ENCODE measurements at places on chromosomes 7 and 10. TPM values are rescaled to one million over a fixed set of nuclear protein-coding genes. Genes with fewer than 3 reads are reported as not detected.
A peak's percentile ranks its signal among the peaks of the same experiment; 100 is the strongest.

DNA sequence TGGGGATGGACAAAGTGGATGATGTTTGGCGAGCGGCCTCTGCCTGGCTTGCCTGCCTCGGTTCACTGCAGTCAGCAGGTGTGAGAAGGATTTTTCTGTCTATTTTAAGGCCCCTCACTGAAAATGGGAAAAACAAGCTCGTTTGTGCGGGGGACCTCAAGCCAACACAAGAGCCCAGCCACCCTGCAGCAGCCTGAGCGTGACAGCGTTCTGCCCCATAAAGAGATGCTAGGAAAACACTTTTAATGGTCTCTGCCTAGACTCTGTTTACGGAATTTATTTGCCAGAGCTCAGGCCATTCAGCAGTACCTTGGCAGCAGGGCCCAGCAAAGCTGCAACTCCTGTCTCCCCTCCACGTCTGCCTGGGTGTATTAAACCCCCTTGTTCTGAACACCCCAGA lies 131.7 kb downstream of the GRK5 start:
- H3K27me3 ChIP-seq = no peaks in the 10 kb centered on the region
- H3K27ac ChIP-seq = no peak overlapping the region
- no peak overlapping the region for H3K4me3 ChIP-seq
- peaks cover 48% of the 10 kb centered on the region for H3K4me1 ChIP-seq

- no peak overlapping the region for H3K27ac ChIP-seq
- no peak for DNase-seq
- no peaks in the 10 kb centered on the region for H3K27me3 ChIP-seq
- no peak overlapping the region for H3K4me3 ChIP-seq
- no peaks in the 10 kb centered on the region for H3K4me1 ChIP-seq
- H3K36me3 ChIP-seq = no peaks in the 10 kb centered on the region
Measured at GRCh38 chr10:31646519-31646918, 282.1 kb downstream of the ARHGAP12 start.

- H3K36me3 ChIP-seq = peaks cover 8% of the 10 kb centered on the region
- no peak overlapping the region for H3K27ac ChIP-seq
- H3K27me3 ChIP-seq = no peaks in the 10 kb centered on the region
- no peaks in the 10 kb centered on the region for H3K4me1 ChIP-seq
Measured at GRCh38 chr7:5766321-5766761, 15.1 kb downstream of the RNF216 start.

The SRGN gene
- total RNA-seq = 232 TPM

GRCh38 chr10:100713049-100713858 lies 32.1 kb upstream of the PAX2 start:
- H3K27me3 ChIP-seq = peaks cover 98% of the 10 kb centered on the region
- no peak overlapping the region for H3K4me3 ChIP-seq
- no peak overlapping the region for H3K27ac ChIP-seq
- no peaks in the 10 kb centered on the region for H3K36me3 ChIP-seq
- no peak for DNase-seq
- no peaks in the 10 kb centered on the region for H3K4me1 ChIP-seq

DNA sequence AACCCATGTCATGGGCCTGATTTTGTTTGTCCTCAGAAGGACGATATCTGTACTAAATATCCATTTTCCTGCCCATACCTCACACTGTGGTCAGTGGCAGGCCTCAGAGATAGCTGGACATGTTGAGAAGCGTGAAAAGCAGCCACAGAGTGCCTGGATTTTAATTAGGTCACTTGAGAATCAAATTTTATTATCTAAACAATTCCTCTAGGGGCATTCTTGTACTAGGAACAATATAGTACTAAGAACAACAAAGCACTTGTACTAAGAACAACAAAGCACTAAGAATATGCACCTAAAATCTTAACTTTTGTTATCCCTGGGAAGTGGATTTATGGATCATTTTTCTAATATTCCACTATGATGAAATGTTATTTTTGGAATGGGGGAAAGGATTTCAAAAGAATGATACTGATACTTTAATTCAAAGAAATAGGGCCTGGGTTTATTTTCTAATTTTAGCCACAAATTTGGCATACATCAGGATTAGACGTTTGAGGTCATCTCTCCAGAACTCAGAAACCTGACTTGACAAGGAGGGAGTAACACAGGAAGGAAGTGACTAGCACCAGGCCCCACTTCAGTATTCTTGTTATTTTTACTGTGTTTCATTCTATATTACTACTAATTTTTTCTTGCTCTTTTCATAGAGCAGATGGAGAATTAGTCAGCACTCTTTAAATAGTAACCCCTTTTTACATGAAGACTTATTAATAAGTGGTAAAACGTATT lies 112.2 kb downstream of the EXOC4 start:
- no peak for DNase-seq
- H3K4me3 ChIP-seq = no peak overlapping the region
- H3K27ac ChIP-seq = no peak overlapping the region
- H3K27me3 ChIP-seq = no peaks in the 10 kb centered on the region

- H3K27ac ChIP-seq = peak overlapping the region; percentile 89
- H3K27me3 ChIP-seq = no peaks in the 10 kb centered on the region
- peaks cover 53% of the 10 kb centered on the region for H3K4me1 ChIP-seq
- DNase-seq = peak; percentile 81
- no peaks in the 10 kb centered on the region for H3K36me3 ChIP-seq
Measured at GRCh38 chr10:5547931-5548660, 23.3 kb downstream of the CALML3 start.

GRCh38 chr10:127998501-127999144 lies 91.7 kb downstream of the PTPRE start:
- peak overlapping the region; percentile 63 for H3K27ac ChIP-seq
- no peaks in the 10 kb centered on the region for H3K36me3 ChIP-seq
- H3K4me1 ChIP-seq = peaks cover 39% of the 10 kb centered on the region
- no peaks in the 10 kb centered on the region for H3K27me3 ChIP-seq
- no peak overlapping the region for H3K4me3 ChIP-seq

DNA sequence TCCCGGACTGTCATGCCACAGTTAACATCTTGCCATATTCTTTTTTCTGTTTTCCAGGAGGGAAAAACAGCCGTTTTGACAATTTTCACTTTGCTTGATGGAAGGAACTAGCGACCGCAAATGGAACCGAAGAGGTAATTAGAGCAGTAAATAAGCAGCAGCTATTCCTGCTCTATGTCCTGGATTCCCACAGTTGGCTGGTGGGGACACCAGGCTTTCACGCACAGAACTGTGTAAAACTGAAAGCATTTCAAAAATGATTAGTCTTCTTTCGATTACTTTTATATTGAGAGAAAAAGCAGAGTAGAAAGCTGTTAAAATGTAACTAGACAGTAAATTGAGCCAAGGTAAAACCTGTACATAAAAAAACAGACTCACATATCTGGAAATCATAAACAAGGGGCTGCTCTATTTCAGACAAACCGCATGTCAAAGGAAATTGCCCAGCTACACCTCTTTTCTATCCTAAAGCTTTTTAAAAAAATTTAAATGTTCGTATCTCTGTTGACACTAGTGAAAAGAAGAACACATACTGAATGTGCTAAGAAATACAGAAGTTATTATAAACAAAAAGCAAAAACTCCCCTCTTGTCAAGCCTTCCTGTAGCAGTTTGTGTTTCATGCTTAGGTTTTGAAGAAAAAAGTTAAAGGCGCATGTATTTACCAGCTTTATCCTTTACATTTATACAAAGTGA lies 93.4 kb downstream of the RNF216 start:
- H3K36me3 ChIP-seq = peaks cover 15% of the 10 kb centered on the region
- H3K4me1 ChIP-seq = peaks cover 66% of the 10 kb centered on the region
- H3K27ac ChIP-seq = peak overlapping the region; percentile 22
- DNase-seq = no peak
- H3K27me3 ChIP-seq = no peaks in the 10 kb centered on the region

DNA sequence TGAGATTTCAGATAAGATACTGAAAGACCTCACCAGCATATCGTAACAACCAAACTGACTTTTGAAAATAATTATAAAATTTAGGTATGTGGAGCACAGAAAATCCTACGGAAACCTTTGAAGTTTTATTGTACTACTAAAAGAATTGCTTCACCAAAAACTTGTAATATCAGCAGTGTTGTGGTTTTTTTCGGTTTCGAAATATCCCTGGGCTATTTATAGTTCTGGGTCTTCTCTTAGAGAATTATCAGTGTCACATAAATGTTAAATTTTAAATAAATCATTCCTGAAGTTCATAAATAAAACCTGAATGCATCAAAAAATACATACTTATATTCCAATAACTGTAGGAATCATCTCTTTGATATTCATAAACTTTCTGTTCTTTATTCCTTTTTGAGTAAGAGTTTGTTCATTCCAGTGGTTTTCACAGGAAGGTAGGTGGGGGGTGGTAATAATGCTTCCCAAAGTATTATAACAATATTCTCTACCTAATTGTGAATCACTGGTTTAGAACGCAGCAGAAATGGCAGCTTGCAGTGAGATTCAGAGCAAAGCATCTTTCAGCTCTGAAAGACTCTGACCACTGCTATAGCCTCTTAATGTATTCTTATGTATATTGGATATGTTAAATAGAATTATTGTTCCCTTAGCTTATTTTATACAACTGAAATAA lies 60.2 kb downstream of the ZNF277 start:
- no peaks in the 10 kb centered on the region for H3K27me3 ChIP-seq
- no peak overlapping the region for H3K4me3 ChIP-seq
- H3K4me1 ChIP-seq = peaks cover 19% of the 10 kb centered on the region
- no peaks in the 10 kb centered on the region for H3K36me3 ChIP-seq

DNA sequence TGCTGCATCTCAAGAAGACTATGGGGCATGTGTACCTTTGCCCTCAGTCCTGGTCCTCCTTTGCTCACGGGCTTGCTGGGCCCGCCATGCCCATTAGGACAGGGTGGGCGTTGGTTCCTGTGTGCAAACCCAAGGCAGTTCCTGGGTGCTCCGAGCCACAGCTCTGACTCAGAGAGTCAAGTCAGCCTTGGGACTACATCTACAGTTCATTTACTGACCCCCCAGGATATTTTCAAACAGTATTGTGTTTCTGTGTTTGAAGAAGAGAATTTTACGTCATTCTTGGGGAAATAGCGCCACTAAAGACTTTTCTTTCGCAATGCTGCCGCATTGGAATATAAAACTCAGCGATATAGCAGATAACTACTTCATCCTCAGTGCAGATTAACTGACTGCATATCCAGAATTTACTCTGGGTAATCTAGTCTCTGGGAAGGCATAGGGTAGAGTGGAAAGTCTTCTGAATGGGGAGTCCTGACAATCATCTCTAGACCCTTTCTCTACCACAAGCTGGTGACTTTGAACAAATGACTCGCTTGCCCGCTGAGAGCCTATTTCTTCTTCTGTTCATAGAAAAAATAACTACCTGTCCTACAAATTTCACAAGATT lies 638.9 kb upstream of the FZD8 start:
- no peaks in the 10 kb centered on the region for H3K36me3 ChIP-seq
- H3K4me1 ChIP-seq = no peaks in the 10 kb centered on the region
- no peak overlapping the region for H3K4me3 ChIP-seq
- H3K27ac ChIP-seq = no peak overlapping the region
- no peak for DNase-seq

GRCh38 chr7:71768450-71768849 lies 636.5 kb downstream of the GALNT17 start:
- H3K4me1 ChIP-seq = no peaks in the 10 kb centered on the region
- H3K27me3 ChIP-seq = no peaks in the 10 kb centered on the region
- H3K36me3 ChIP-seq = no peaks in the 10 kb centered on the region
- H3K27ac ChIP-seq = no peak overlapping the region
- no peak overlapping the region for H3K4me3 ChIP-seq

All from lower lobe of right lung (tissue), 2 donors.